ENCODE measurements at places on chromosomes 1 and 21.

- no peak for DNase-seq
Observed at GRCh38 chr1:18013216-18013615, 94.4 kb upstream of the IGSF21 start.

DNA sequence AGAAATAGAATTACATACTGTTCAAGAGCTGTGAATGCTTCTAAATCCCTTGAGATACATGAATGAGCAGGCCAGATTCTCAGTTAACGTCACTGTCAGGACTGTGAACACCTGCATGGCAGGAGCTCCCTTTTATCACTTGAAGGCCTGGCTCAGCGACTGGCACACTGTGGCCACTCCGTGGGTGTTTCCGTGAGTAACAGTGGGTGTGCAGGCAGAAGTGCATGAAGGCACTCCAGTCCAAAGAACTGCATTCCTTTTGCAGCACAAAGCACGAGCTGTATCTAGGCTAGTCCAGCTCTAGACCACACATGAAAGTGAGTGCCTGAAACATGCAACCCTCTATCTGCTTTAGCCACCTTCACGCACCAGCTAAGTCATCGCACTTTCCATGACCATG is 9.6 kb upstream of the SIM2 start:
- no peak for DNase-seq

GRCh38 chr1:200999667-201000066 is 23.8 kb downstream of the KIF21B start:
- no peak for DNase-seq

GRCh38 chr1:25026730-25027450 is 96.8 kb upstream of the RUNX3 start:
- DNase-seq, result no peak

GRCh38 chr1:75099581-75099980 is 34.6 kb upstream of the LHX8 start:
- DNase-seq, result no peak

DNA sequence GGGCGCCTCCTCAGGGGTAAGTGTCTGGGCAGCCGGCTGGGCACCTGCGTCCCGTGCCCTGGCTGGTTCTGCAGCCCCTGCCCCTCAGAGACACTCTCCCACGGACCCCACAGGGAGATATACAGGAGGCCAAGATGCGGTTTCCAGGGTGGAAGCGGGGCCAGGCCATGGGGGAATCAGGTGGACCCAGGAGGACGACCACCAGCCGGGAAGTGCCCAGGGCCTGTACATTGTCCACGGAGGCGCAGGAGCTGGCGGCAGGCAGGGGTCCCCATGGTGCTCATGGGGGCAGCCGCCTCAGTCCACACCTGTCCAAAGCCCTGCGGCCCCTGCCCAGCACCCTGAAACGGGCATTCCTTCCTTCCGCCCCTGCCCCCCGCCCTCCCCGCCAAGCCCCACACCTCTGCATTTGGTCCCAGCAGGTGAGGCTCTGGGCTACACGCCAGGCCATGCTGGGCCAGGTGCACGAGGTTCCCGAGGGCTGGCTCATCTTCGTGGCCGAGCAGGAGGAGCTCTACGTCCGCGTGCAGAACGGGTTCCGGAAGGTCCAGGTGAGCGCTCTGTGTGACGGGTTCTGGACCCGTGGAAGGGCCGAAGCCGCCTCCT is 36.7 kb downstream of the SLC19A1 start:
- no peak for DNase-seq

- DNase-seq, result no peak
Observed at GRCh38 chr1:235935235-235936225, 68.8 kb upstream of the LYST start.

- no peak for DNase-seq
Observed at GRCh38 chr1:25034736-25035522, 104.9 kb upstream of the RUNX3 start.

DNA sequence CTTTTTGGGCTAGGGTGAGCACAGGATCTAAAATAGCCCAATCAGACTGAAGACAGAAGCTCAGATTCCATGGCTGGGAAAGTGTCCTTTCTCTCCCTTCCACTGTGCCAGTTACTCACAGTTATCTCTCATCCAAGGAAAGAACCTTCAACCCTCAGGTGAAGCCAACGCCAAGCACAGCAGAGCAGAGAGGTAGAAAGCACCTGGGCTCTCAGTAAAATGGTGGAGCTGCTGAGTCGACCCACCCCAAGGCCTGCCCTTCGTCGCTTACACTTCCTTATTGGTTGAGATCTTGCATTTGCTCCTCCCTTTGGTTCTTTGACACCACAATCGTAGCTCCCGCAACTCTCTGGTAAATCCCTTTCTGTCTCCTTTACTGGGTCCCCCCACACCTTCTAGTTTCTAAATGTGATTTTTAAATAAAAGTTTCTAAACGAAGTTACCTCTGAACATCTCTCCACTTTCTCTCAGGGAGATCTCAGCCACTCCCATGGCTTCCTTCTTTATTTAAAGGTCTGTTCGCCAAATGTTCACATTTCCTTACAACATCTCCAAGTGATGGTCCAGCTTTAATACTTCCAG is 27.5 kb upstream of the SLC30A1 start:
- no peak for DNase-seq

DNA sequence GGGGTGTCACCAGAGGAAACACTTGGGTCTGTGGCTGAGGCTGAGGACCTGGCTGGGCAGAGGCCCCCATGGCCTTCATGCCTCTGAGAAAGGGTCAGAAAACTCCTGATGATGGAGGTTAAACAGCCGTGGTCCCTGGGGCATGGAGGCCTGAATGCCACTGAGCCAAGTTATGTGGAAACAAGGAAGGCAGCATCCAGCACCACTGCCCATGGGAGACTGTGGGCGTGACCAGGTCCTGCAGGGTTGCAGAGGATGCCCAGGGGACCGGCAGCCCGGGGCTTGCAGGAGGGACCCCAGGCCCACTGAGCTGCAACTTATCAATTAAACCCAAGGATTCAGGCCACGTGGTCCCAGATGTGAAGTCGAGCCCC is 18.9 kb upstream of the COL6A2 start:
- peak; percentile 86 for DNase-seq

DNA sequence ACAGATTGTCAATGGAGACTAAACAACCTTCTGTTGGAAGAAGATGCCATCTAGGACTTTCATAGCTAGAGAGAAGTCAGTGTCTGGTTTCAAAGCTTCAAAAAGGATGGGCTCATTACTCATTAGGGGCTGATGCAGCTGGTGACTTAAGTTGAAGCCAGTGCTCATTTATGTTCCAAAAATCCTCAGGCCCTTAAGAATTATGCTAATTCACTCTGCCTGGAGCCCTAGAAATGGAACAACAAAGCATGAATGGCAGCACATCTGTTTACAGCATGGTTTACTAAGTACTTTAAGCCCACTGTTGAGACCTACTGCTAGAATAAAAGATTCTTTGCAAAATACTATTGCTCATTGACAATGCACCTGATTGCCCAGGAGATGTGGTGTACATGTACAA is 63.7 kb downstream of the TTC3 start:
- DNase-seq, result no peak

Data from vagina (tissue), 2 donors.